Activated naive CD4-positive, alpha-beta T cell treated with anti-CD3 and anti-CD28 coated beads, Interleukin-2, amount 10 ng/mL, durations not matched to agents 7 days and 5 days (primary cell): ENCODE measurements at places on chromosomes 12 and 14.

DNA sequence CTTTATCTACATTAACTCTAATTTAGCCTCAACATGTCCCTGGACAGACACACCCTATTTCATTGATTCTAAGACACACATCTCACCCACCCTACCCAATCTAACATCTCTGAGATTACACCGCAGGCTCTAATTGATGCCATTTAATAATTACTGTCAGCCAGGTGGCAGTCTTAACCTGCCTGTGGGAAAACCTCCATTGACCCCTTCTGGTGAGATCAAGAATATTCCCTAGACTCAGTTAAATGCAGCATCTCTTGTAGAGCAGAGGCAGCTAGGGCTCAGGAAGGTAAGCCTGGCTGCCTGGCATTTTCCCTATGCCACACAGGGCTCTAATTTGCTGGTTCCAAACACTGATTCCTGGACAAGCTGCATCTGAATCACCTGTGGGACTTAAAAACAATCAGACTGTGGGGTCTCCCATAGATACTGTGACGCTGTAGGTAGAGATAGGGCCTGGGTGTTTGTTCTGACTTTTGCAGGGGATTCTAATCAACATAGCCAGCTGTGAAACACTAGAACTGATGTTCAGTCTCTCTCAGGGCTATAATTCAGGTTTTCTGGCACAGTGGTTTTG lies 14.3 kb downstream of the MCRS1 start:
- DNase-seq: peak; percentile 41

- DNase-seq: no peak
These were observed 89.7 kb downstream of the NUMB start for GRCh38 chr14:73368616-73369015.

DNA sequence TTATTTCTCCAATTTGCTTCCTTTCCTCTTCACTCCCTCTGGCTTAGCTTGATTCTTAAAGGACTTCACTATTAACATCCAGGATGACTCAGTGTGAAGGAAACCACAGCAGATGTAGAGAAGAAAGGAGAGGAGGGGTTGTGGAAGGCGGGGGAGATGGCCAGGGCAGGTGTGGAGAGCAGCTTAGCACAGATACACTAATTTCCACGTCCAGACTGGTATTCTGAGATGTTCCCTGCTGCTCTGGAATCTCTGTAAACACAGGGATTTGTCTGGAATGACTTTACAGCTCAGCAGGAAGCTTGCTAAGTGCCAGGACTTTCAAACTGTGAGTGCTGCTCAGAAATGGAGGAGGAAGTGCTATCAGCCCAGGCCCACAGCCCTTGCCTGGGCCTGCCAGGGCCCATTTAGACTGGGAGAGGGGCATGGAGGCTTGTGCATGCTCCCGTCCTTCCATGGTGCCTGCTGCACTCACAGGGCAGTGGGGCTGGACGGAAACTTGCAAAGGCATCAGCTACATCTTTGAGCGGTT lies 202.5 kb upstream of the DDHD1 start:
- DNase-seq: no peak

- DNase-seq: no peak
These were observed 88.4 kb downstream of the SLC2A13 start for GRCh38 chr12:40017488-40017887.

GRCh38 chr14:99968191-99968920 lies 96.9 kb upstream of the EVL start:
- no peak for DNase-seq

- DNase-seq: no peak
These were observed 22.2 kb downstream of the CYP46A1 start for GRCh38 chr14:99706107-99706900.

DNA sequence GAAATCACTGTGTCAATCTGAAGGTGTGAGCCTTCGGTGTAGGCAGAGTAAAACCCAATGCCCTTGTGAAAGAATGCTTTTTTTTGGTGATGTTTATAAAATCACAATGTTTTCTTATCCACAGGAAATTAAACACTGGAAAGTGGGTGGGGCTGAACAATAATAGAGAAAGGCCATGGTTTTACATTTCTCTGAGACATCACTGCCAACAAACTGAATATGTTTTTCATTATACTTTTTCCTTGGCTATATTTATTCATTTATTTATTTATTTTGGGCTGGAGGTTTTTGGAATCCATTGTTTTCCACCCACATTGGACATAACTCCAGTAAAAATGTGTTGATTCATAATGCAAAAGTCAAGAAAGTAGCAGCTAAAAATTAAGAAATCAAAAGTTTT lies 16.9 kb downstream of the LRRK2 start:
- no peak for DNase-seq

- DNase-seq: no peak
These were observed 320.6 kb downstream of the KCNC2 start for GRCh38 chr12:74889073-74889472.

GRCh38 chr14:71114565-71114964 lies 207.3 kb downstream of the PCNX1 start:
- DNase-seq: no peak

DNA sequence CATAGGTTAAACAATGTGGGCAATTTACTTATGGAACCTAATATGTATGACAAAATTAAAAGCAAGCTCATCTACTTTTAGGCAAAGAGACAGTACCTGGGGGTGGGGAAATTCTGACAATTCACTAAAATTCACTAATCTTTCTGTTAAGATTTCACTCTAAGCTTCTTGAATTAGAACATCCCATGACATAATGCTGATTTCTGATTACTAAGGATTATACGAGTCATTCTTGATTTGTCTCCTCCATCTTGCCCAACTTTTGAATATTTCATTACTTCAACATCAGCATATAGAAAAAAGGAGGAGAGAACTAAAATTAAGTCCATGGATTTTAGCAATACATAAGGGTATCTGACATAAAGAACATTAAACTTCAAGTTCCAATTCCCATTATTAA lies 2.4 kb downstream of the CEP83 start:
- DNase-seq: no peak

- DNase-seq: no peak
These were observed 58.9 kb downstream of the ANAPC7 start for GRCh38 chr12:110344657-110345056.

GRCh38 chr12:104570174-104570907 lies 113.6 kb downstream of the CHST11 start:
- DNase-seq: no peak

GRCh38 chr12:106149096-106149784 lies 10.5 kb upstream of the NUAK1 start:
- no peak for DNase-seq

DNA sequence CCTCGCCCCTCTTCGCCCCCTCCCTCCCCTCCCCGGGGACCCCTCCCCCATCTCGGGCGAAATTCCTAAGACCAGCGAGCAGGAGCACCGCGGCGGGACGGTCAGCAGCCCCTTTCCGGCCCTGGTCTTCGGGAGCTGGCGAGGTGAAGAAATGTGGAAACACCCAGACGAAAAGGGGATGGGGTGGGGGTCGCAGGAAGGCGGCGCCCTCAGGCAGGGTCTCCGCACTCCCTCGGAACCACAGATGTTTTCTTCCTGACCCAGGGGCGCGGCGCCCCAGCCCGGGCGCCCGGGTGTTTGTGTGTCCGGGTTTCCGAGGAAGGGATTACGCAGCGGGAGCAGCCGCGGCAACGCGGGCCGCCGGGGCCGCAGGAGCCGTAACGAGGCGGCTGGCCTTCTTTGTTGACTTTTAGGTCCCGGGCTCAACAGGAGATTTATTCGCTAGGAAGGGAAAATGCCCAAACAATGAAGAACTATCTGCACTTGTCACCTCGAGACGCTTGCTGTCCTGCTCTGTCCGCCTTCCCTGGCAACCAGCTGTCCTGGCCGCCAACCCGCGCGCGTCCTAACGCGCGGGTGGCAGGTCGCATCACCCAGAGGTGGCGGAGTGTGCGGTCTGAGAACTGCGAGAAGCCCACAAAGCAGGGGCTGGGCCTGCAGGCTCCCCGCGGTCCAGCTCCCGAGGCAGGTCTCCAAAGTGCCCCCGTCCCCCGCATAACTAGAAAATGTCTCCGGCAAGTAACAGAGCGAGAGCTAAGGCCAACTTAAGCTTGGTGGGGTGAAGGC lies 7.0 kb downstream of the FOXA1 start:
- DNase-seq: no peak

DNA sequence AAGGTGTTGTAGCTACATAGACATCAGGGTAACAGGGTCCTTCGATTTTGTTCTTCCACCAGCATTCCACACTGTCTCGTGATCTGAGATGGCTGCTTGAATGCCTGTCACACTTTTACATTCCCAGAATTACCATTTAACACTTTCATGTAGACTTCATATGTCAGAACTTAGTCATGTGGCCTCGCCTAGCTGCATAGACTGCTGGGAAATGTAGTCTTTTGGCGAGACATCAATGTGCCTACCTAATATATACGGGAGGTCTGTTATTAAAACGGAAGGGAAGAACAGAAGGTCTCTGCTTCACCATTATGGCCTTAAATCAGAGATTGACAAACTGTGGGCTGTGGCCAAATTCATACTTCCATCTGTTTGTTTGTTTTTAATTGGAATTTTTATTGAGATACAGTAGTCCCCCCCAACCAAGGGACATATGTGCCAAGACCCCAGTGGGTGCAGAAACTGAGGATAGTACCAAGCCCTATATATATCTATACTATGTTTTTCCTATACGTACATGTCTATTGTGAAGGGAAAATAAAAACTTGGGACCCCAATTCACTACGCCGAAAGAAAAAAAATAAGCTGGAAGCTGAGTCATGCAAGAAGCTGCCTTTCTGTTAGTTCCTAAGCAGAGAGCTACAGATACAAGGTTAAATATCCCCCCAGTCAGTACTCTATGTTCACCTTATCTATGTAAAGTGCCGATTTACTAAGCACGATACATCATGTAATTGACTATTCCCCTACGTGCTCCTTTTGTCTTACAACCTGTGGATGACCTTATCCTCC lies 11.3 kb upstream of the HRK start:
- DNase-seq: no peak

DNA sequence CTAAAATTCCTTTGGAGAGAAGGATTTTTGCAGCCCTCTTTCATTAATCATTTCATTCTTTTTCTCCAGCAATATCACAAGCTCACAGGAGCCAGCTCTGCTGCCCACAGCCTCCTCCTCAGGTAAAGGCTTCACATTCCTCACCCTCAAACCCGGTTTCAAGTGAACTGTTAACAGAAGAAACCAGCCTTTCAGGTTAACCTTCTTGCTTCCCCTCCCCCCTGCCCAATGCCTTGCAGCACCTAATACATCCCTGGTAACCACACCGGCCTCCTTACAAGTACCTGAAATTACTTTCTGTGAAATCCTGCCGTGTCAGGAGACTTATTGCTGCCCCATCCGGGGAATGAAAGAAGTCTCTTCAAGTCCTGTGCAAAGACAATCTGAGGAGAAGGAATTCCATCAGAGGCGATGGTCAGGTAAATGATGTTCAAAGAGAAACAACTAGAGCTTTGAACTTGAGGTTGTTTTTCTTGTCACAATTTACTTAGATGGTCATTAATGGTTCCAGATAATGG lies 111.2 kb downstream of the MYRFL start:
- DNase-seq: no peak

DNA sequence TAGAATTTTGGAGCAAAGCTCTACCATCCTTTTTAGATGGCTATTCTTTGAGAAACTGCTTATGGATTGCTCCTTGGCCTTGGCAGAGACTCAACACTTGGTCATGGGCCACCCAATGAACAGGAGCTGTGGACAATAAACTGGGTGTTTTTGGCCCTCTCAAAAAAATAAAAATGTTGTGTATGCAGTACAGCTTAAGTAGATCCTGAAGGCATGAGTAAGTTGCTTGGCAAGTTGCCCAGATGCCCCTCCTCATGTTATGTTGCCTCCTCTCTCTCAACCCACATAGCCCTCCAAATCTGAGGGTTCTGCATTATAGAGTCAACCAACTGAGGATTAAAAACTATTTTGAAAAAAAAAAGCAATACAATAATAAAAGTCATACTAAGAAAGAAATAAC lies 124.9 kb downstream of the ATP23 start:
- DNase-seq: no peak

- no peak for DNase-seq
These were observed 557.6 kb downstream of the PRKD1 start for GRCh38 chr14:29370024-29370423.
